RWPE2 (cell line): ENCODE measurements at places on chromosomes 11 and 22.

- no peak for DNase-seq
- H3K4me1 ChIP-seq, result no peaks in the 10 kb centered on the region
- no peak overlapping the region for H3K4me3 ChIP-seq
- no peak overlapping the region for H3K27ac ChIP-seq
Observed at GRCh38 chr11:11640152-11640551, 18.3 kb upstream of the GALNT18 start.

DNA sequence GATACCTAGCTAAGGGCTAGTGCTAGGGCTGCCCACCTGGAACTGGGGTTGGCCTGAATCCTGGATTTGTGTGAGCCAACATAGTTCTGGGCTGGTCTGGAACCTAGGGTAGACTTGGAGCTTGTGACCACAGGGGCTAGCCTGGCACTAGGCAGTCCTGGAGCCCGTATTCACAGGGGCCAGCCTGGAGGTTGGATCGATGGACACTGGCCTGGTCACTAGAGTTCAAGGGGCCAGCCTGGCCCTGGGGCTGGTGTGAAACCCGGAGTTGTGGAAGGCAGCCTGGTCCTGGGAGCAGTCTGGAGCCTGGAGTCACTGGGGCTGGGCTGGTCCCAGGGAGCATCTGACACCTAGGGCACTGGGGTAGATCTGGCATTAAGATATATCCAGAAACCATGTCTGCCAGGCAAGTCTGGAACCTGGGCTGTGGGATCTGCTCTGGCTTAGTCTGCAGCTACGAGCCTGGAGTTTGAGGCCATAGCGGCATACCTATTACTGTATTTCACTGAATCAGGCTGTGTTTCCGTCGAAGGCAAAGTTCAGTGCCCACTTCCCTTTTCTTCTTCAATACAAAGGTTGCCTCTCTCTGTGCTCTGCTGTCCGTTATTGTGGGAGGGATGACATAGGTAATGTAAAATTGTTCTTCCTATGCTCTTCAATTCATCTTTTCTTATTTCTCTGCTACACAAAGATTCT lies 9.1 kb upstream of the GLYATL1B start:
- no peak for DNase-seq
- H3K27ac ChIP-seq, result no peak overlapping the region
- no peak overlapping the region for H3K4me3 ChIP-seq
- H3K36me3 ChIP-seq, result no peaks in the 10 kb centered on the region

DNA sequence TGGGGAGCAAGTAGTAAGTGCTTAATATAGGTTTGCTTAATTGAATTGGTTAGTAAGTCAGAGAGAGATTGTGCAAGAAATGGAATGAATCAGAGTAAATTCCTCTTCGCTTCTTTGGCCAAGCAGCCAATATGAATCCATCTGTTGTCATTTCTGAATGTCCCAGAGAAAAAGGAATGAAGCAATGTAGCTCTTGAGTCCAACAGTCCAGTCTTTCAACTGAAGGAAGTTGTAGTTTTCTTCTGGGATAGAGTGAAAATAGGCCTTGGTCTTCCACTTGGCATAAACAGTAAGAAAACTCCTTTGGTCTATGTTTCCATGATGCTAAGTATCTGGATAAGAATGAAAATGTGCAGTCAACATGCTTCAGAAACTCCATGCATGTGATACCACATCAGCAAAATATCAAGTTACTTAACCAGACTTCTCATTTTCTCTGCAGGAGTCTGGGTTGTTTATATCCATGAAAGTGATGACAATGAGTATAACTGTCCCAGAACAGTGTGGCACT lies 1.8 kb upstream of the FIBIN start:
- no peaks in the 10 kb centered on the region for H3K27me3 ChIP-seq
- peak overlapping the region; percentile 59 for H3K27ac ChIP-seq
- no peak overlapping the region for H3K4me3 ChIP-seq
- no peak for DNase-seq
- H3K4me1 ChIP-seq, result peaks cover 25% of the 10 kb centered on the region

DNA sequence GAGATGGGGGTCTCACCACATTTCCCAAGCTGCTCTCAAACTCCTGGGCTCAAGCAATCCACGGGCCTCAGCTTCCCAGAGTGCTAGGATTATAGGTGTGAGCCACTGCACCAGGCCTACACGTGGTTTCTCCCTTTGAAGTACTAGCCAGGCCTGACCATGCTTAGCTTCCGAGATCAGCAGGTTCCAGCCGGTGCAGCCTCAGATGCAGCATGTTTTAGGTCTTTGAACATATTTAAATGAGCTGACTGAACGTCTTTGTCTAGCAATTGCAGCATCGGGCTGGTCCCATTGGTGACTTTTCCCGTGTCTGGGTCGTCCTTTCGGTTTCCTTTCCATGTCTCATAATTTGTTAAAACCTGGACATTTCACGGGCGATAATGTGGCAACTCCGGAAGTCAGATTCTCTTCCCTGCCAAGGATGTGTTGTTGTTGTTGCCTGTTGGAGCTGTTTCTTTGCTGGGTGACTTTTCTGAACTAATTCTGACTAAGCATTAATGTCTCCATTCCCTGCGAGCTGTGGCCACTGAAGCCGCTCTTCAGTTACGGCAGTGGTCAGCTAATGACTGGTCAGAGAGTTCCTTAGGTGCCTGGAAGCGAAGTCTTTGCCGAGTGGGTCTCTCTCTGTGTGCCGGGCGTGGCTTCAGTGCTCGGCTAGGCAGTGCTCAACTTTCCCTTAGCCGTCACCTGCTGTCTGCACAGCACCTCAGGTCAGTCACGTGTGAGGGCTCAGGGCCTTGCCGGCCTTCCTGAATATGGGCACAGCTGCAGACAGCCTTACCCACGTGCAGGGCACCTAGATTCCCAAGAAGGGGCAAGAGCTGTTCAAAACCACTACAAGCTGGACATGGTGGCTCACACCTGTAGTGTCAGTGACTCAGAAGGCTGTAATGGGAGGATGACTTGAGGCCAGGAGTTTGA lies 3.8 kb upstream of the CYP2D6 start:
- no peaks in the 10 kb centered on the region for H3K27me3 ChIP-seq
- no peaks in the 10 kb centered on the region for H3K36me3 ChIP-seq
- no peak overlapping the region for H3K27ac ChIP-seq
- no peaks in the 10 kb centered on the region for H3K4me1 ChIP-seq
- DNase-seq, result no peak

DNA sequence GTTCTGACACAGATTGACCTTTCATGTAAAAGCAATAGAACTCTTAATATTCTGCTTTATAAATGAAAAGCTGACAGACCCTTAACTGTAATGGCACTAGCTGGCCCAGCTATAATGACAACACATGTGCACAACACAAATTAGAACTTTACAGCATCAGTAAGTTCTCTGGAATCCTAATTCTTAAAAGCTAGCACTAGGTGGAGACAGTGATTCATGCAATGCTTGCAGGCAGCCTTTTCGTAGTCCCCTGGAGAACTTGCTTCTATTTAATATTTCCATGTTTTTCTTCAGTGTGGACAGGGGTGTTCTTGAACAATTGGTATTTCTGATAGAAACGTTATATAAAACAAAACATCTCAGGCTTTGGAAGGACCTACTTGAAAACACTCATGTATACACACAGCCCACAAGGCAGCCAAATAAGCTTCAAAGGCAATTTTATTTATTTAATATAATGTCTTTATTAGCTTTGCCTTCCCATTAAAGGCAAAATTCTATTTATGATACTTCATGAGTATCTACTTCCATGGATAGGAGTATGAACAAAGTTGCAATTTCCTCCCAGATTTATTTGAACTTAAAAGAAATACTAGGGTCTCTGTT lies 374.3 kb upstream of the MPPED2 start:
- H3K27me3 ChIP-seq, result no peaks in the 10 kb centered on the region
- H3K36me3 ChIP-seq, result no peaks in the 10 kb centered on the region
- no peak overlapping the region for H3K27ac ChIP-seq
- DNase-seq, result no peak
- H3K4me3 ChIP-seq, result no peak overlapping the region

GRCh38 chr11:29780756-29781155 lies 236.1 kb downstream of the KCNA4 start:
- H3K27ac ChIP-seq, result no peak overlapping the region
- no peak overlapping the region for H3K4me3 ChIP-seq
- no peaks in the 10 kb centered on the region for H3K36me3 ChIP-seq
- H3K4me1 ChIP-seq, result no peaks in the 10 kb centered on the region

DNA sequence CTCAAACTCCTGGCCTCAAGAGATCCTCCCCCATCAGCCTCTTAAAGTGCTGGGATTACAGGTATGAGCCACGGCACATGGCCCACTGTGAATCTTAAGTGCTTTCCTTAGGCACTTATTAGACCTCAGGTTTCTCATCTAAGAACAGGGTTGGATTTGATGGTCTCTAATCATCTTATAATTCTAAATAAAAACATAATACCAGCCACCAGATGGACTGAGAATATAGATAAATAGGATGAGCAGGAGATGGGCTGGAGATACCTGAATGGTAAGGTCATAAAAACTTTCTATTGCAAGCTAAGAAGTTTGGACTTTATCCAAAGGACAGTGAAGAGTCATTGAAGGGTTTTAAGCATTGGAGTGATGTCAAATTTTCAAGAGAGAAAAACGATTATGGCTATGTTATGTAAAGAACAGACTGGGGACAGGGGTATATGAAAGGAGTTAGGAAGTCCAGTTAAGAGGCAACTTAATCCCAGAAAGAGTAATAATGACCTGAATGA lies 85.2 kb downstream of the RELT start:
- H3K27ac ChIP-seq, result no peak overlapping the region
- H3K27me3 ChIP-seq, result no peaks in the 10 kb centered on the region
- no peak overlapping the region for H3K4me3 ChIP-seq
- no peaks in the 10 kb centered on the region for H3K36me3 ChIP-seq

- H3K4me3 ChIP-seq, result no peak overlapping the region
- no peak for DNase-seq
- H3K36me3 ChIP-seq, result no peaks in the 10 kb centered on the region
- no peaks in the 10 kb centered on the region for H3K4me1 ChIP-seq
- peaks cover 31% of the 10 kb centered on the region for H3K27me3 ChIP-seq
- no peak overlapping the region for H3K27ac ChIP-seq
Observed at GRCh38 chr11:13775471-13775870, 107.0 kb downstream of the FAR1 start.

GRCh38 chr22:45999379-45999971 lies 22.5 kb upstream of the WNT7B start:
- H3K4me3 ChIP-seq, result no peak overlapping the region
- H3K36me3 ChIP-seq, result no peaks in the 10 kb centered on the region
- peaks cover 15% of the 10 kb centered on the region for H3K4me1 ChIP-seq

GRCh38 chr11:63518548-63518947 lies 12.7 kb downstream of the LGALS12 start:
- H3K27me3 ChIP-seq, result no peaks in the 10 kb centered on the region
- no peaks in the 10 kb centered on the region for H3K4me1 ChIP-seq
- H3K4me3 ChIP-seq, result no peak overlapping the region
- H3K36me3 ChIP-seq, result no peaks in the 10 kb centered on the region

- no peaks in the 10 kb centered on the region for H3K36me3 ChIP-seq
- H3K4me3 ChIP-seq, result no peak overlapping the region
- DNase-seq, result no peak
- no peaks in the 10 kb centered on the region for H3K27me3 ChIP-seq
- H3K27ac ChIP-seq, result peak overlapping the region; percentile 53
Observed at GRCh38 chr11:67379061-67380058, 6.0 kb upstream of the CLCF1 start.

GRCh38 chr11:62383822-62384221 lies 35.0 kb upstream of the SCGB1A1 start:
- no peak overlapping the region for H3K27ac ChIP-seq
- no peaks in the 10 kb centered on the region for H3K4me1 ChIP-seq
- H3K27me3 ChIP-seq, result no peaks in the 10 kb centered on the region
- no peak overlapping the region for H3K4me3 ChIP-seq
- no peak for DNase-seq

DNA sequence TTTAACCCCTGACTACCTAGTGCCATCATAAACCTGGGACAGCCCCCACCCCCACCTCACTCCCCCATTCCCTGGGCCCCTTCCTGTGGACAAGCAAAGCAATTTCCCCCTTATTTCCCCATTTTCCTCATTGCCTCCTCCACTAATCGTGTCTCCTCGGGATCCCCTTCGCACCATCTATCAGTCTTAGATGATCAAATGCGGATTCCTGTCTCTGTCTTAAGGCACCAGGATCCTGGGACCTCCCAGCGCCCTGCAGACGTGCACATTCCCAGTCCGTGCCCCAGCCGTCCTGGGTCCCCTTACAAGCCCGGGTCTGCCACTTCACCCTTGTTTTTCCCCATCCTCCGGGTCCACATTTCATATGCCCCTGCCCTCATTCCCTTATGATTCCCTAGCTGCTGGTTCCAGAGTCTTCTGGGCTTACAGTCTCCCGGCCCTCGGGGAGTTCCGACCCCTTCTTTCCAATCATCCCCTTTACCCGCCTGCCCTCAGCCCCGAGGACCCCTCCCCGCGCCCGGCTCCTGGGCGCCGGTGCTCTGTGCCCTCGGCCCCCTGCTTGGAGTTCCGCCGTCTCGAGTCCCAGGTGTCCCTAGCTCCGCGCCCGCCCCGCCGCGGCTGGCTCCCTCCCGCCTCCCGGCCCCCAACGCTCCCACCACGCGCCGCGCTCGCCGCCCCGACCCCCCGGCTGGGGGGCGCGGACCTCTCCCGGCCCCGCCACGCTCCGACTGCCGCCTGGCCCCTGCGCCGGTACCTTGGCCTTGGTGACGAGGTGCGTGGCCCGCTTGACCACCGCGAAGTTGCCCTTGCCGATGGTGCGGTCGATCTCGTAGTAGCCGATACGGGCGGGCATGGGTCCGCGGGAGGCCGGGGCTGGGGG lies 599 bp downstream of the SIK3 start:
- no peaks in the 10 kb centered on the region for H3K27me3 ChIP-seq
- DNase-seq, result no peak
- no peaks in the 10 kb centered on the region for H3K36me3 ChIP-seq
- H3K27ac ChIP-seq, result peak overlapping the region; percentile 73

- no peak overlapping the region for H3K27ac ChIP-seq
- no peaks in the 10 kb centered on the region for H3K27me3 ChIP-seq
- H3K4me1 ChIP-seq, result no peaks in the 10 kb centered on the region
- DNase-seq, result no peak
- H3K36me3 ChIP-seq, result no peaks in the 10 kb centered on the region
Observed at GRCh38 chr22:27220339-27220738, 563.0 kb downstream of the MIAT start.

- no peaks in the 10 kb centered on the region for H3K36me3 ChIP-seq
- no peaks in the 10 kb centered on the region for H3K4me1 ChIP-seq
- no peak for DNase-seq
- no peak overlapping the region for H3K4me3 ChIP-seq
- no peaks in the 10 kb centered on the region for H3K27me3 ChIP-seq
Observed at GRCh38 chr11:126945319-126945718, 55.3 kb downstream of the KIRREL3 start.

- no peaks in the 10 kb centered on the region for H3K27me3 ChIP-seq
- peak; percentile 54 for DNase-seq
- no peak overlapping the region for H3K4me3 ChIP-seq
- H3K36me3 ChIP-seq, result no peaks in the 10 kb centered on the region
Observed at GRCh38 chr22:42399315-42400271, 32.6 kb downstream of the NFAM1 start.

GRCh38 chr11:13970986-13971385 lies 8.5 kb downstream of the SPON1 start:
- H3K27ac ChIP-seq, result no peak overlapping the region
- H3K4me1 ChIP-seq, result no peaks in the 10 kb centered on the region
- H3K27me3 ChIP-seq, result peaks cover 23% of the 10 kb centered on the region
- H3K4me3 ChIP-seq, result no peak overlapping the region
- DNase-seq, result no peak
- H3K36me3 ChIP-seq, result no peaks in the 10 kb centered on the region

DNA sequence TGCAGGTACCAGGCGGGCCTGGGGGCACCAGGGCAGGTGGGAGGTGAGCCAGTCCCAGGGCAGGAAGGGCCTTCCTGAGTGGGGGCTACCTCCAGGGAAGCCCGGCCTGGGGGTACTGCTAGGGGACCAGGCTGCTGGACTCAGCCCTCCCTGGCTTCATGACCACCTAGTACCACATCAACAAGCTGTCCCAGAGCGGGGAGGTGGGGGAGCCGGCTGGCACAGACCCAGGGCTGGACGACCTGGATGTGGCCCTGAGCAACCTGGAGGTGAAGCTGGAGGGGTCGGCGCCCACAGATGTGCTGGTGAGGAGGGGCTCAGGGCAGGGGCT lies 6.7 kb downstream of the TRPT1 start:
- H3K27ac ChIP-seq, result no peak overlapping the region
